Inflammatory macrophage (primary cell): ENCODE measurements at places on chromosomes 12 and 14.

- no peak for DNase-seq
Observed at GRCh38 chr14:76964695-76965094, 63.8 kb downstream of the IRF2BPL start.

DNA sequence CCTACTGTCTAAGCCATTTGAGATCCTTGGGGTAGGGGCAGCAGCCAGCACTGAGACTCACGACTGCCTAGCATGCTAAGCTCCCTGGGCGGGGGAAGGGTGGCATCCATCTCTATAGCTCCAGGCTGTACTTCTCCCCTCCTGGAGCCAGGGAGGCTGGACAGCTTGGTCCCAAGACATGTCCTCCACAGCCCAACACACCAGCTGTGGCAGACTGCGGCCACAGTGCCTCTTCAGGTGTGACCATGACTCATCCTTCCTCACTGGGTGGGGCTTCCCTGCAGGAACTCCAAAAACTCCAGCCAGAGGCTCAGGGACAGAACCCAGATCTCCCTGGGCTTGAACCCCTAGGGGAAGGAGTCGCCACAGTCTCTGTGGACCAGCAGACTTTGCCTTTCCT is 193.9 kb downstream of the GPHN start:
- DNase-seq, result no peak

- no peak for DNase-seq
Observed at GRCh38 chr14:34797747-34798583, 77.2 kb downstream of the BAZ1A start.

- no peak for DNase-seq
Observed at GRCh38 chr12:120130011-120130410, 13.5 kb upstream of the RAB35 start.

- no peak for DNase-seq
Observed at GRCh38 chr14:38611928-38612327, 356.0 kb upstream of the CLEC14A start.

DNA sequence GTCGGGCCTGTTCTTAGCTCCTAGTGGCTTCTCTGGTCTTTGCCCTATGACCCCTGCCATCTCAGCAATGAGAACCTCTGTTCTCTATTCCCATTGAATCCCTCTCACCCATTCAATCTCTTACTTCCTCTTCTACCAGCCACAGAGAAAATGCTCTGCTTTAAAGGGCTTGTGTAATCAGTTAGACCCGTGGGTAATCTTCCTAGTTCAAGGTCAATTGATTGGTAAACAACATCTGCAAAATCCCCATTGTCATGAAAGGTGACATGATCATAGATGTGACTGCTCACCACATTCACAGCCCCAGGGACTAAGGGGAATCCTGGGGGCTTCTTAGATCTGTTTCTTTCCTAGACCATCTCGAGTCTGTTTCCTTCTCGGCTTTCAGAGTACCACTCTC is 7.2 kb upstream of the CCDC197 start:
- peak; percentile 76 for DNase-seq

- peak; percentile 20 for DNase-seq
Observed at GRCh38 chr12:94242901-94243300, 94.5 kb downstream of the PLXNC1 start.

- no peak for DNase-seq
Observed at GRCh38 chr12:459430-460258, at the start of gene B4GALNT3. B4GALNT3 (plus strand) TSS chr12:459939; CDS start chr12:460377, 438 bp downstream.

GRCh38 chr12:119728444-119728745 is 60.5 kb downstream of the PRKAB1 start:
- DNase-seq, result no peak

- DNase-seq, result peak; percentile 93
Observed at GRCh38 chr12:51368640-51369517, 22.3 kb downstream of the GALNT6 start.

DNA sequence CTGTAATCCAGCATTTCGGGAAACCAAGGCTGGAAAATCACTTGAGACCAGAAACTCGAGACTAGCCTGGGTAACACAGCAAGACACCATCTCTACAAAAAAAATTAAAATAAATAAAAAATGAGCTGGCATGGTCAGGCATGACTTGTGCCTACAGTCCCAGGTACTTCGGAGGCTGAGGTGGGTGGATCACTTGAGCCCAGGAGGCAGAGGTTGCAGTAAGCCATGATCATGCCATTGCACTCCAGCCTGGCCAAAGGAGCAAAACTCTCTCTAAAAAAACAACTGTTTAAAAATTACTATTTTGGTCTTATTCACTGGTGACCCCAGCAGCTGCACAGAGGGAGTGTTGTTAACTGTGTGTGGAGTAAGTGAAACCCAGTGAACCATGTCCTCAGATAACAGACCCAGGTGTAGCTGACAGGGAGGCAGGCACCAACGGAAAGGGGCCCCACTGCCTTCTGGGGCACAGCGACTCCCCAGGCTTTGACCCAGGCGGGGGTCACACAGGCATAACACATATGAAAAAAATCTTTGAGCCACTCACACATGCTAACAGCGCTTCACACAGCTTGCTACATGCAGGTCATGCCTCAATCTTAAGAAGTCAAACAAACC is 12.1 kb downstream of the DDX54 start:
- no peak for DNase-seq

- no peak for DNase-seq
Observed at GRCh38 chr14:72213424-72213823, 281.2 kb downstream of the RGS6 start.

- peak; percentile 10 for DNase-seq
Observed at GRCh38 chr12:21478756-21479455, 22.5 kb downstream of the RECQL start.

- DNase-seq, result no peak
Observed at GRCh38 chr12:14262771-14263511, 102.5 kb upstream of the ATF7IP start.
